ENCODE measurements at places on chromosomes 4 and X.

DNA sequence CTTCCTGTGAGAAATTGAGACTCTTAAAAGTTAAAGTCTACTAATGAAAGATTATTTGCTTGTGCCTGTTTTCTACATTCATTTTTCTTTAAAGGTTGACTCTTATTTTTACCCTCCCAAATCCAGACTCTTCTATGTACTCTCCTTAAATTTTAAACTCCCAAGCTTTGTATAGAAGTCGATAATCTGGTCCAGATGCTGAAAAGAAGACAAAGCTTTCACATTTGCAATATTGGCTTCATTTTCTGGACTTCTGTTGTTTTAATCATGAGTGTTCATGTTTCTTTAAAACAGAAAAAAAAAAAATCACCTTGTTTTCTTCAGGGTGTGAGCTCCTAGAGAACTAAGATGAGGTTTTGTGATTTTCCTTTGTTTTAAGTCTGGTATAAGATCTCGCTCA is 53.2 kb upstream of the TBC1D14 start:
- no peak for DNase-seq

- no peak for DNase-seq
Observed at GRCh38 chr4:100391863-100392262, 126.0 kb downstream of the EMCN start.

GRCh38 chr4:105060628-105061027 is 86.0 kb upstream of the TET2 start:
- peak; percentile 93 for DNase-seq

DNA sequence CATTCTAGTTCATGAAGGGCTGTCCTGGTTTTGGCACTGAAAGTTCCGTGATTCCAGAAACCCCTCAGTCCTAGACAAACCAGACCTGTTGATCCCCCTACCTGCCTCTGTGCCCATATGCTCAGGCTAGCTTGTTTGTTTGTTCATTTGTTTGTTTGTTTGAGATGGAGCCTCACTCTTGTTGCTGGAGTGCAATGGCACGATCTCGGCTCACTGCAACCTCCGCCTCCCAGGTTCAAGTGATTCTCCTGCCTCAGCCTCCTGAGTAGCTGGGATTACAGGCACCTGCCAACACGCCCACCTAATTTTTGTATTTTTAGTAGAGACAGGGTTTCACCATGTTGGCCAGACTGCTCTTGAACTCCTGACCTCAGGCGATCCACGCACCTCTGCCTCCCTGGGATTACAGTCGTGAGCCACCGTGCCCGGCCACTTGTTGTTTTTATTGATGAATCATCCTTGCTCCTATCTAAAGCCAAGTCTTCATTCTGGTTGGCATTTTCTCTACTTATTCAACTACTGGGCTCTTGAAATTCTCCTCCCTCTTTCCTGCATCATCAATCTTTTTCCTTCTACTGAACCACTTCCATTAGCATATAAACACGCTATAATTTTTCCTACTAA is 86.3 kb upstream of the BMP2K start:
- DNase-seq: no peak

- no peak for DNase-seq
Observed at GRCh38 chr4:120773641-120774040, 148.9 kb downstream of the PRDM5 start.

- DNase-seq: no peak
Observed at GRCh38 chr4:186260117-186260503, 5.9 kb upstream of the F11 start.

DNA sequence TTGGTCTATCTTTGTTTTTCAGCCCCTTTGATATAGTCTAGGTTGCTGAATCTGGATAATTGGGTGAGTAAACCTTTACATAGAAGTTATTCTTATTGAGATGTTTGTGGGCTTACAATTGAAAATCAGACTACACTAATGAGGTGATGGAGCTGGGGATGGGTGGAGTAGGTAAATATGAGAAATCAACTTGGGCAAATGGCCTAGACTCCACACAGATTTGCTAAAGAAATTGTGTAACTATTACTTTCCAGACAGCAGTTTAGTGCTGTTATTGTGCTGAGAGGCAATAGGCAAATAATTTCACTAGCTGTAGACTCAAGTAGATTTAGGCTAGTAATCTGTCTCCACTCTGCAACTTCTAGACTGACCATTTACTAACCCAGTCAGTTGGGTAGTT is 8.2 kb downstream of the DIAPH2 start:
- DNase-seq: no peak

GRCh38 chr4:58063404-58064160 is 953.4 kb upstream of the IGFBP7 start:
- no peak for DNase-seq

GRCh38 chr4:163201358-163201757 is 34.7 kb upstream of the NAF1 start:
- no peak for DNase-seq

DNA sequence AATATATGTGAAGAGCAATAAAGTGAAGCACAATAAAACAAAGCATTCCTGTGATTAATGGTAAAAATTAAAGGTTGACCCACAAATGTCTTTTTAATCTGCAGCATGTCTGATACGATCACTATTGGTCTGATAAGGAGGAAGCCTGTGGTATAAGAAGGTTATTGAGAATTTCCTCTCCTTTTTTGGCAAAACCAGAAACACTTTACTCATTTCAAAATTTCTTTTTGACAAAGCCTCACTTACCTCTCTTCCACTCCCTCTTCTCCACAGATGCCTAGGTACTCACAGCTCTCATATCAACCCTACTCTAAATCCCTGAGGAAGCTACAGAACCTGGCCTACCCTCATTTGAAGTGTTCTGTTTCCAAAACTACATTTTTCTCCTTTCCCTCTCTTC is 56.1 kb downstream of the TSPAN5 start:
- DNase-seq: no peak

All from KBM-7 (cell line).